ENCODE measurements at places on chromosomes 7 and 10.

- no peak for DNase-seq
These were observed 63.4 kb upstream of the POT1 start for GRCh38 chr7:124992851-124993562.

GRCh38 chr10:79353726-79354125, 6.5 kb downstream of the PPIF start:
- no peak for DNase-seq

DNA sequence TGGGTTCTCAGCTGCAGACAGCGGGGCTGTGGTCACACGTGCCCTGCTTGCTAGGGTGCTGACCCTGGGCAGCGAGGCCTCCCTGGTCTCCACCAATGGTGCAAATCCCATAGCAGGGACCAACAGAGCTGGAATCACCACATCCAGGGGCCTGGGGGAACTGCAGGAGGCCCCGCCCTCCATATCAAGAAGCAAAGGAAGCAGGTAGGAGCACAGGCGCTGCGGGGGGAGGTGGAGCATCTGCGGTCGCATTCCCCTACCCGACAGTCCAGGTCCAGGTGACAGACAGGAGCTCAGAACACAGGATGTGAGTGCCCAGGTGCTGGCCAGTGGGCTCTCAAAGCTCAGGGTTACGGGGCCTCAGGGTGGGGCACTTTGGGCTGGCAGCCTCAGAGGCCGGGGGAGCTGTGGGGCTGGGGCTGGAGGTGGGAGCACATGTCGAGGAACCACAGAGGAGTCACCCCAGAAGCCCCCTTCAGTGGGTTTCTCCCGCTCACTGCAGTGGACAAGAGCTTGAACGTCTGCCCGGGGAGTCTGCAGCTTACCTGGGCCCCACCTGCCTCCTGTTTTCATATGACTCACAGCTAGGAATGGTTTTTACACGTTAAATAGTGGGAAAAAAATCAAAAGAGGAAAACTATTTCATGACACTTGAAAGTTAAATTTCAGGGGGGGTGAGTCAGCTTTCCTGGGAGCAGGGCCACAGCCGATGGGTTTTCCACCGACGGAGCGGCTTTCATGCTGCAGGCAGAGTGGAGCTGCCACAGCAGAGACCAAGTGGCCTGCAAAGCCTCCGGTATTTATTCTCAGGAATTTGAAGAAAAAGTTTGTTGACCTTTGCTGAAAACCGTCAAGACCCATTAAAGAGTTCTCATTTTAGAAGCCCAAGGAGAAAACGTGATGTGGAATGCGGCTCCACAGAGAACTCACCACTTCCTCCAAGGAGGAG, 148.7 kb upstream of the PPP2R2D start:
- DNase-seq: no peak

DNA sequence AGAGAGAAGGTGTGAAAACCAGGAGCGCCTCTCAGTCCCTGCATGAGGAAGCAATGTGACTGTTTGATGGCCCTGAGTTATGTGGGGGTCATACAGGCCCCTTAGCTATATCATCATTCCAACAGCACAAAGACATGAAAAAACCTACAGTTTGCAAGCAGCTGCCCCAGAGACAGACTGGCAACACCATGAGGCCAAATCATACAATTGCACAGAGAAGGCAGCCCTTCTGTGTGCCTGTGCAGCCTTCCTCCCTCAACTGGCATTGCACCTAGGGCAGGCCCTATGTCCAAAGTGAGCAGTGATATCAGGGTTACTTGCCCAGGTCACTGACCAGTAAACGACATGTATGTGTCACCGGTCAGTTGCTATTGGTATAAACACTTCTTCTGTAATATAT, 41.6 kb downstream of the GPRIN2 start:
- no peak for DNase-seq

DNA sequence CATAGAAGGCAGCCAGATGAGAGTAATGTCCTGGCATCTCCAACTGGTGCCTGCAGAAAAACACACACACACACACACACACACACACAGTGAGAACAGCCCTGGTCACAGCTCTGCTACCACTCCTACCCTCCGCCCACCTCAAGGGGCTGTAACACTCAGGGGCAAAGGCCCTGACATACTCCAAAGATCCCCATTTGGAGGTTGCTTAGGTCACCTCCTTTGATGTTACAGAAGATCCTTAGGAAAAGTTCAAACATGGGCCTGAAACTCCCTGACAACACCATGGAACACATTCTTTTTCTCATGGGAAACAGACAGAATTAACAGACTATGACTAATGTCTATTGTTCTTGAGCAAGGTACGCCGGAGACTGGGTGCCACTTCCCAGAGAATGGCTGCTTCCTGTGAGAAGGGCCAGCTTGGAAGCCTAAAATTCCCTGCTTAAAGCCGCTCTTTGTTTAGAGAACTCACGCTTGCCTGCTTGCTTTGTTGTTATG, 27.7 kb downstream of the DENND11 start:
- no peak for DNase-seq

DNA sequence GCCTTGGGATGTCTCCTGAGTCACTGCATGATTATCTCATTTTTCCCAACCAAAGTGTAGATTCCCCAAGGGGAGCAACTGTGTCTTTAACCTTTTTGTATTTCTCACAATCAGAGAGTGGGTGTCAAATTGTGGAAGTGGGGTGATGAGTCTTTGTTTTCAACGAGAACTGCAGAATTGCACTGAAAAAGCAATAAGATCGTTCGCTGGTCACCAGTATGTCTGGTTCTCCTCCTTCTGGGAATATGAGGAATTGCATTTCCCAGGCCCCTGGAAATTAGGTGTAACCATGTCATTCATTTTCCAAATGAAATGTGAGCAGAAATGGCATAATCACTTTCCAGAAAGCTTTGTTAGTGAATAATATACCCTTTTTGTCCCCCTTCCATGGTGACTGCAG, 326.9 kb downstream of the GPAM start:
- no peak for DNase-seq

DNA sequence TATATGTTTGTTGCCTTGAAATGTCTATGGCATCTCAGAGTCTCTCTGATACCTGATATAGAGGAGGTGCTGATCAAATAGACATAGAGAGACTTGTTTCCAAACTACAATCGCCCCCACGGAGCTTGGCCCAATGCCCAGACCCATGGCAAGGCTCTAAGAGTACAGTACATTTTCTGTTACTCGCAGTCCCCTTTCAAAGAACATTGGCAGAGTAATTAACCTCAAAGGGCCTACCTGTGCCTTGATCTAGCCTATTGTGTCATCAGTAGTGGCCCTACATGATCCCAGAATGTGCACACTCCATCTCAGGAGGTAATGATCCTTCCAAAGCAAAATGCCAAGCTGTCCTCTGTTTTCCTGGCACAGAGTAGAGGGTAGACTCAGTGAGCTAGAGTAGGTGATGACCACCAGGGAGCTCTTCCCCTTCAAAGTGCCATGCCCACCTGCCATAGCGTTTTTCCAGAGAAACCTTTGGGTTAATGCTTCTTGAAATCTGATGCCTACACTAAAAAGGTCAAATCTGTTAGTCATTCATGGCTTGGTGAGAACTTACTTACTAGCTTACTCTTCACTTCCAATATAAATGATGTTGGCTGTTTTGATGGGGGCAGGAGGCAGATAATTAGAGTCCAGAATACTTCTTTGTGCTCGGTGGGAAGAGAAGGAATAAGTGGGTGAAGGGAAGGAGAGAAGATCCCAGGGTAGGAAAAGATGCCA, 41.2 kb upstream of the ACSL5 start:
- no peak for DNase-seq

GRCh38 chr10:8950978-8951377, 896.5 kb downstream of the GATA3 start:
- DNase-seq: no peak

GRCh38 chr7:41193738-41194282, 509.1 kb downstream of the INHBA start:
- no peak for DNase-seq

- DNase-seq: no peak
These were observed 1.2 kb upstream of the AMPH start for GRCh38 chr7:38632411-38632810.

- DNase-seq: peak; percentile 61
These were observed 15.6 kb downstream of the ADAM8 start for GRCh38 chr10:133260895-133261725.

DNA sequence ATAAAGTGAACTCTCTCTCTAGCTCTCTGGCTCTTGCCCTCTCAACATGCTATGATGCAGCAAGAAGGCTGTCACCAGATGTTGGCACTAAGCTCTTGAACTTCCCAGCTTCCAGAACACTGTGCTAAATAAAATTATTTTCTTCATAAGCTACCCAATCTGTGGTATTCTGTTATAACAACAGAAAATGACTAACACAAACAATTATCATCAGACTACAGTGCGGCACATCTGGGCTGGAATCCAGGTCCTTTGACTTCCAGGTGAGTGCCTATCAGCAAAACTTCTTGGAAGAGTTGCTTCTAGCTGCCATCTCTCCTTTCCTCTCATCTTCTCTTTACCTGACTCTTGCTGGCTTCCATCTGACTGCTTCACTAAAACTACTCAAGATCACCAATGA, 20.4 kb downstream of the HTR7 start:
- DNase-seq: no peak

- DNase-seq: no peak
These were observed 88.1 kb downstream of the HIP1 start for GRCh38 chr7:75650681-75651080.

GRCh38 chr7:115749924-115750323, 280.6 kb downstream of the TFEC start:
- no peak for DNase-seq

DNA sequence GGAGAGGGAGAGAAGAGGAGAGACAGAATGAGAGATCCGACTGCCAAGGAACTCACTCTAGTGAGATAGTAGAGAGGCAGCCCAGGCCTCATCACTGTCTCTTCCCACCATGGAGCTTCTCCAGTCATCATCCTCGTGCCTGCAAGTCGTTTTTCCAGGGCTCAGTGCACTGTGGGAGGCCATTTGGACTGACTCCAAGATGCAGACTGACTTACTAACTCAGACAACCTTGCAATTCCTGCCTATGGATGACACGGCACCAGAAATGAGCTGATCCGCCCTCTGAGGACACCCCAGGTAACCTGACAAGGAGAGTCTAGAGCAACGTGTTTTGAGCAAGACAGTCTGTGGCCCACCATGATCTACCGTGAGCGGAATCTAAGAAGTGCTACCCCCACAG, 154.9 kb downstream of the GLI3 start:
- no peak for DNase-seq

DNA sequence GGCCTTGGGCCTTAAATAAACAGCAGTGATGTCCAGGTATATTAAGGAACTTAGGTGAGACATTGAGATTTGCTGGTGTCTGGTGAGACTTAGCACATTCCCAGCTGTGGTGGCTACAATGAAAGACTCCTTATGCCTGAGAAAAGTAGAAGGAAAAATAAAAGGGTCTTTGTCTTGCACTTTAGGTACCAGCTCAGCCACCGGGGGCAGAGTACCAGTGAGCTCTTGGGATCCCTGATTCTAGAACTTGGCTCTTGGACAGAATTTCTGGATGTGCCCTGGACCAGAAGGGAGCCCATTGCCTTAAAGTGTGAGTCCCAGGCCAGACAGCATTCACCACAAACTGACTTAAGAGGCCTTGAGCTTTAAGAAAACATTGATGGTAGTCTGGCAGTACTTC, 1038.7 kb downstream of the SORCS3 start:
- no peak for DNase-seq

- DNase-seq: no peak
These were observed 193.2 kb upstream of the GHITM start for GRCh38 chr10:83945982-83946718.

- DNase-seq: no peak
These were observed 113.2 kb downstream of the GRID1 start for GRCh38 chr10:86253091-86254072.

DNA sequence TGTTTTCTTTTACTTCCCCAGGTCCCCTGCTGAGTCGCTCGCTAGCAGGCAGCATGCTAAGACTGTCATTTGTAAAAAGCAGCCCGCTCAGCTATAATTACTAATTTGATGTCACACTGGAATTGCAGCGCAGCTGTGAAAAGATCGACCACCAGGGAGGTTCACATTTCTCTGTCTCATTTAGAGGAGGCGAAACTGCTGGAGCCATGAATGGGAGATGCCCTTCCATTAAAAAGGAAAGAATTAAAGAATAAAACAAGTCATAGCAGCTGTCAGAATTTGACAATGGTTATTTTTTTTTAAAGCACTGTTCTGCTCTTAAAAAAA, 153.5 kb downstream of the PIP4K2A start:
- DNase-seq: no peak

GRCh38 chr7:92528188-92528957, at the start of the genes PEX1 and RBM48:
TSS of gene PEX1 (minus strand) at chr7:92528520. CDS start at chr7:92528435, 85 bp downstream.
TSS of gene RBM48 (plus strand) at chr7:92528795. CDS start at chr7:92528814, 19 bp downstream.
- peak; percentile 88 for DNase-seq

DNA sequence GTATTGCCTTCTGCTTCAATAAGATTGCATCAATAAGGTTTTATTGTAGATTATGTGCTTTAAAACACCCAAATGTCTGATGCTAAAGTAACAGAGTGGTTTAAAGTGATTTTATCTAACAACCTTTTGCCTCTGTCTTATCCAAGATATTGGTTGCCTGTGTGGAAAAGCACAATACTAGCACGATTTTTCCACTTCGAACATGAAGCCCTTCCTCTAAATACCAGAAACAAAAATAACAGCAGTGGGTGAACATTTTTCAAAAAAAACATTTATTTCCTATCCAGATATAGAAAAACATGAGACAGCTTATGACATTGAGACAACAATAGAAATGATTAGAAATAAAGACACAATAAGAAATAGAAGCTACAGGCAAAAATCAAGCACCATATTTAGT, 59.5 kb upstream of the MDFIC start:
- no peak for DNase-seq

- DNase-seq: no peak
These were observed 82.6 kb upstream of the ZMIZ1 start for GRCh38 chr10:78985973-78986818.

- no peak for DNase-seq
These were observed 10.8 kb downstream of the ANXA11 start for GRCh38 chr10:80194373-80195045.

DNA sequence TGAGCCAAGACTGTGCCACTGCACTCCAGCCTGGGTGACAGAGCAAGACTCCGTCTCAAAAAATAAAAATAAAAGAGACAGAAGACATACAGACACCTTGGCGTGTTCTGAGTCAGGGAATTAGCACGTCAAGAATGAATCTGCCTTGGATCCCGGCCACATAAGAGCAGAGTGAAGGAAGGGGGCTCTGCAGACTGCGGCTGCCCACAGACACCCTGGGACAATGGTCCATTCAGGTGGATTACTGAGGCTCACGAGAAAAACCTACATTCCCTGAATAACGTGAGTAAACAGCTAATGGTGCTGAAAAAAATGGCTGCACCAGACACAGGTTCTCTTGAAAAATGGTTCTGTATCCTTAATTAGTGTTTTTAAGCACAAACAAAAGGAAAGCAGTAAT, 100.1 kb upstream of the FGFR2 start:
- DNase-seq: no peak

GRCh38 chr7:155533827-155534690, 12.3 kb downstream of the CNPY1 start:
- DNase-seq: peak; percentile 3

Data from stimulated activated CD4-positive, alpha-beta T cell treated with anti-CD3 and anti-CD28 coated beads, Interleukin-12 subunit alpha, Interleukin-12 subunit beta, amount 100 ng/mL, for 48 hours (primary cell).